Activated gamma-delta T cell treated with Interleukin-2 at 50 U/mL for 16 hours (primary cell): ENCODE measurements at places on chromosomes 13 and 19.

DNA sequence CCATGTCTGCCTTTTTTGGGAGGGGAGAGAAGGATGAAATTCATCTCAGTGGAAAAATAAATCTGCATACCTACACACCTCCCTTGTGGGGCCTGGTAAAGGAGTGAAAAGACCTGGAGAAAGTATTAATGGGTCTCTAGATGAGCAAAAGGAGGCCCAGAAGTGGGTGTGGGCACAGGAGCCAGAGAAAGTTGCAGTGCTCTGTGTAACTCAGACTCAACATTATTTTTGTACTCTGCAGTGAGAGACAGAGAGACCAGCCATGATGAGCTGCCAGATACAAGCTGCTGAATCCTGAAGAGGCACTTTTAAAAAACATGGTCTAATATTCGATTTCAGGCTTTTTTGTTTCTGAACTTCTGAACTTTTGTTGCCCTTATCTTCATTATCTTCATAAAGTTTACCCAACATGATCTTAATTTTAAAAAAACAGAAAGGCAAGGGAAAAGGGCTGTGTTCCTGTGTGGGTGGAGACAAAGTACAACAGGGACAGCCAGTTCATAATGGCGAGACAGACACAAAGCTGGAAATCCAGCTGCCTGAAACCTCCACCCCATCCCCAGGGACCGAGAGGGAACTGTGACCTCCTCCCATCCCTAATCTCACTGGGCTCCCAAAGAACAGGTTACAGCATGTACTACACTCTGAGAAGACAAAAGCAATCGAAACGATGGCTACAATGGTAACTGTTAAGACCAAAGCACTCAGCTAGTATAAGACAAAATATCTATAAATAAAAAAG, 77.2 kb downstream of the KLF12 start:
- no peak for DNase-seq

GRCh38 chr13:20206065-20206697, 13.4 kb upstream of the GJB2 start:
- DNase-seq = no peak

DNA sequence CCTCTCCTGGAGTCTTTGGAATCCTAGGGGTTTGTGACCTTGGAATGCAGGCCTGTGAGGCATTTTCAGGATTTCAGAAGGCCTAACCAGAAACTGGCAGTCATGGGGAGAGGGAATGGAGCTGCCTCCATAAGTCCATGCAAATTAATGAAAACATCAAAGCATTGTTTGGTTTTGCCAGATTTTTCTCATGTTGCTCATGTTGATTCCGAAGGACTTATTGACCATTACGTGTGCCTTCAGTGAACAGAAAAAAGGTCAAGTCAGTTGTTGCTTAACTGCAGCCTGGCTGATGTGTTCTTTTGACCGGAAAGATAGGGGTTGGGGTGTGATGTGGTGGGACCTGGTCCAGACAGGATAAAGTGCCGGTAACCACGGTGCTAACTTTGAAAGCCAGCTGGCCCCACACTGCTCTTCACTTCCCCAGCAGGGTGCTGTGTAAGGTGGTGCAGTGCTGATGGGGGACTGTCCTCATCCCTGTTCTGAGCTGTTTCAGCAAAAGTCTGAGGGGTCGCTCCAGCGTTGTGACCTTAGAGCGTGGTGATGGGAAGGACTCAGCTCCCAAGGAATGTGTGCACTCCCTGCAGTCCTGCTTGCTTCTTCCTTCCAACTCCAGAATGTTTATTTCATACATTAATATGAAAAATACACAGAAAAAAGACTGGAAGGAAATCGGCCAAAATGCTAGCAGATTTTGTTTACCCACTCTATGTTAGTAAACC, 3.5 kb downstream of the RNF113B start:
- no peak for DNase-seq

DNA sequence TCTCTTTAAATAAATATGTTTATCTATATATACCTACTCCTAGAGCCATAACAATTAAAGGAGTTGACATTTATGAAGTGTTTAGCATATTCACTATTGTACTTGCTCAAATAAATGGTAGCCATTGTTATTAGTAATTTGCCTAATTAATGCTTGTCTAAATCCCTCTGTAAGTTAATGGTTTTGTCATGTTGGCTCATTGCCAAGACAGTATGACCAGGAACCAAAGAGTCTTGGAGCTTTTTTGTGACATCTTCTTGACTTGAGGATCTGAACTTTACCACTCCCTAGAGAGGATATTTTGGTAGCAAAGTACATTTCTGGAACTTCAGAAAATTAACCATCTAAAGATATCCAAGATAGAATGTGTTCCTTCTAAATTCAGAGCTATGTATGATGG, 15.5 kb downstream of the FRY start:
- DNase-seq = no peak

DNA sequence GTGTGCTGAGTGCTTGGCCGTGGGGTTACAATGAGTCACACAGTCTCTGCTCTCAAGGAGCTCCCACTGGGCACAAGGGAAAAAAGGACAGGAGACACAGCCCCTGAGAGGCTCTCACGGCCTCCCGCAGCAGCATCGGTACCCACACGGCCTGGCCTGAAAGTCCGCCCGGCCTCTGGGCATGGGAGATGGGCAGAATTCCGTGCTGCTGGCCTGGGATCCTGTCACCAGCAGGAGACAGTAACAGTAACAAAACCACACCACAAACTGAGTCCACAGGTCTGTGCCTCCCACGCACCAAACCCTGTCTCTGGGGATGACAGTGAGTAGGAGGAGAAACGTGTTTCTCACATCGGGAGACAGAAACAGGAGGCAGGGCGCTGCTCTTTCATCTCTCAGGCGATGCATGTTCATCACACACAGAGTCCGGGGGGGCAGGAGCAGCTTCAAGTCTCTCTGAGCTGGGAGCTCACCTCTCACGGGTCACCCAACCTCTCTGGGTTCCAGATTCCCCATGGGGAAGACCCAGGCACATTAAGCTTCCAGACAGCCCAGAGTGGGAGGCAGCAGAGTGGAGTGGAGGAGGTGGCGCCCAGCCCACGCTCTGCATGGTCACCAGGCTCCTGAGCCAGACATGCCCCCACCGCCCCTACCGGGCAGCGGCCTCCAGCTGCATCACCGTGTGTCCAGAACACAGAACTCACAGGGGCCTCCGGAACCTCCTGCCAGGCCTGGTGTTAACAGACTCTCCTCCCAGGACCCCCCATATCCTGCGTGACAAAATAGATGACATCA, 124.7 kb upstream of the VSTM2B start:
- DNase-seq = no peak

GRCh38 chr19:38676023-38676877, 28.8 kb downstream of the ACTN4 start:
- no peak for DNase-seq

- DNase-seq = no peak
These were observed 17.7 kb downstream of the LIPE start for GRCh38 chr19:42409477-42409876.

- DNase-seq = no peak
These were observed 662.4 kb downstream of the TBC1D4 start for GRCh38 chr13:74819549-74819948.

GRCh38 chr19:3818466-3818865, 32.3 kb upstream of the MATK start:
- DNase-seq = no peak

DNA sequence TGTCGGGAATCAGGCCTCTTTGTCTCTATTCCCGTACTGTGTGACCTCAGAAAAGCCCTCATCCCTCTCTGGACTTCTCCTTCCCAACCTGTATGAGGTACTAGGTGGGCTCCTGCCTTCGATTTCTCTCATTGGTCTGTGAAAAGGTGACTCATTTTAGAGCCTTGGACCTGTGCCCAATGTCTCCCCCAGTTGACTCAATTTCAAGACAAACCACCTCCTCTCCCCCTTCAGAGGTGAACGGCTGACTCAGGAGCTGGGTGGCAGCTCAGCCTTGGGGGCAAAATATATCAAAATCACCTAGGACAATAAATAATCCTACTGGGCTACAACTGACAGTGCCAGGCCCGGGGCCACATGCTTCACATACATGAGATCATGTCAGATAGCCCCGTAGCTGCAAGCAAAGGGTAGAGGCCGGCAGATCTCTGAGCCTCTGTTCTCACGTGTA, 630 bp downstream of the COQ8B start:
- DNase-seq = peak; percentile 71

- DNase-seq = no peak
These were observed 431.7 kb downstream of the KLF12 start for GRCh38 chr13:73702419-73703071.

- no peak for DNase-seq
These were observed 125.4 kb upstream of the ZNF507 start for GRCh38 chr19:32219881-32220472.

GRCh38 chr13:109393045-109393444, 393.3 kb downstream of the IRS2 start:
- DNase-seq = no peak

DNA sequence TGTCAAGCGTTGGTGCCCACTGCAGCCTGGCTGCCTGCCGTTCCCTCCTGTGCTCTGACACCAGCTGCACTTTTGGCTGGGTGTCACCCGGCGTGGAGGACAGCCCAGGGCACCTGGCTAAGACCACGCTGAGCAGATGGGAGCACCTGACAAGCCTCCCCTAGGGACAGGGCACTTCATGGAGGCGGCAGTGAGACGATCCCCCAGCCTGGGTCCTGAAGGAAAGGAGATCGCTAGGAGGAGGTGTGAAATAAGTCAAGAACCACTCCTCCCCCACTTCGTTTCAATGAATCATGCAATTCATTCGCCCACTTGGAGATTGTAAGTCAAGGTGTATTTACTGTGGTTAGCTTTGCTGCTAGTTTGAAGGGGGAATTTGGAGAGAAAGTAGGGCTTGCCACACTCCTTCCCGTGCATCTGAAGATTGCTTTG, 38.8 kb downstream of the VSTM2B start:
- DNase-seq = no peak

DNA sequence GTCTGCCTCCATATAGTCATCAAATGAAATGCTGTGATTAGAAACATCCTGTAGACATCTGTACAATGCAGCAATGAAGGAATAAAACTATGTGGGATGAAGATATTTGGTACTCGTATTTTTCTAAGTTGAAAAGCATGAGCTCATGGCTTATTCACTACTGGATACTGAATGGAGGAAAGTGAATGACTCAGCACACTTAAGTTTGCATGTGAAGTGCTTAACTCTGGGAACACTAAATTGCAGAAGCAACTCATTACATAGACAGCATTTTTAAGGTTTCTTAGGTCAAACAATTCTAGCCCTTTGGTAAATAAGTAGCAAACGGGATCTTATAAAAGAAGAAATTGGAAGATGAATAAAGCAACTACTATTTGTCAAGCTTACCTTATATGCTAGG, 429.0 kb upstream of the MIR17HG start:
- DNase-seq = no peak

GRCh38 chr19:51100601-51101000, 7.6 kb downstream of the CTU1 start:
- DNase-seq = no peak

DNA sequence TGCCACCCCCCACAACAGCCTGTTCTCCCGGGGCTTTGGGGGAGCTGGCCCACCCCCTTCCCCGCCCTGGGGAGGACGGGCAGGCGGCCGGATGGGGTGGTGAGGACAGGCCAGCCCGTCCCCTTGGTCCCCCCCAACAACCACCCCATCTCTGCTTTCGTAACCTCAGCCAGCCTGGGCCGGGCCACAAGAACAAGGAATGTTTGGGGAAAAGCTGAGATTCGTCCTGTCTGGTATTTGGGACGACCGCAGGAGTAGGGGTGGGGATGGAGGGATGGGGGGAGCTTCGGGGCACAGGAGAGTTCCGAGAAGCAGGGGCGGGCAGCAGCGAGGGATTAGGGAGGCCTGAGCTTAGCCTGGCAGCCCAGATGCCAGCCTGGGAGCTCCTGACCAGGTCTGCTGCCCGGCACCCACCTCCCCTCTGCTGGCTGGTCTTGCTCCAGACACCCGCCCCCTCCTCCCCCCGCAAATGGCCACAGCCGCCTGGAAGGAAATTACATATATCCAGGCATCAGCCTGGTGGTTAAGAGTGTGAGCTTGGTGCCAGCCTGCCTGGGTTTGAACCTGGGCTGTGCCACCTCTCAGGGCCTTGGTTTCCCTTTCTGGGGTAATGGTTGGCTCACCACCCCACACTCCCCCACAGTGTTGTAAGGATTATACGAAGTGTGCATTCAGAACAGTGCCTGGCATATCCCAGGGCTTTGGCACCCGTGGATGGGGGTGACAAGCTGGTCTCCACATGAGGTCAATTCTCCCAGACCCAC, at the start of gene PODNL1:
Gene PODNL1 (minus strand): TSS at position 117 of the 764 bp plus-strand sequence. CDS start 236 bp downstream, outside the sequence.
- no peak for DNase-seq

DNA sequence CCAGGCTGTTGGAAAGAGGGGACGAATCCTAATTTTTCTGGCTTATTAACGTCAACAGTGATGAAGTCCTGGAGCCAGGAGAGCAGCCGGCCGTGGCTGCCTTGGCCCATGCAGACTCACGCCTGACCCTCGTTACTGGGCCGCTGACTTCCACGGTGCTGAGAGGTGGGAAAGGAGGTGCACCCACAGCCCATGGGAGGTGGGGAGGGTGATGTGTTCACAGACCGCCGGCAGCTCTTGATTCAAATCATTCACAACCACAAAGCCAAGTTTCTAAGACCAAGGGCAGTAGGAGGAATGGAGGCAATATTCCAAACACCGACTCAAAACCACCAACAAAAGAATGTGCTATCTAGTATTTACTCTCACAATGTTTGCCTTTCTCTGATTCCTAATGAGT, 24.3 kb downstream of the COL4A2 start:
- no peak for DNase-seq
